ENCODE measurements at places on chromosomes 2 and 18. TPM values are rescaled to one million over a fixed set of nuclear protein-coding genes. Genes with fewer than 3 reads are reported as not detected.

- no peak overlapping the region for H3K27ac ChIP-seq
- H3K27me3 ChIP-seq, result no peaks in the 10 kb centered on the region
- H3K36me3 ChIP-seq, result no peaks in the 10 kb centered on the region
Measured at GRCh38 chr2:234136461-234136860, 86.0 kb downstream of the SPP2 start.

DNA sequence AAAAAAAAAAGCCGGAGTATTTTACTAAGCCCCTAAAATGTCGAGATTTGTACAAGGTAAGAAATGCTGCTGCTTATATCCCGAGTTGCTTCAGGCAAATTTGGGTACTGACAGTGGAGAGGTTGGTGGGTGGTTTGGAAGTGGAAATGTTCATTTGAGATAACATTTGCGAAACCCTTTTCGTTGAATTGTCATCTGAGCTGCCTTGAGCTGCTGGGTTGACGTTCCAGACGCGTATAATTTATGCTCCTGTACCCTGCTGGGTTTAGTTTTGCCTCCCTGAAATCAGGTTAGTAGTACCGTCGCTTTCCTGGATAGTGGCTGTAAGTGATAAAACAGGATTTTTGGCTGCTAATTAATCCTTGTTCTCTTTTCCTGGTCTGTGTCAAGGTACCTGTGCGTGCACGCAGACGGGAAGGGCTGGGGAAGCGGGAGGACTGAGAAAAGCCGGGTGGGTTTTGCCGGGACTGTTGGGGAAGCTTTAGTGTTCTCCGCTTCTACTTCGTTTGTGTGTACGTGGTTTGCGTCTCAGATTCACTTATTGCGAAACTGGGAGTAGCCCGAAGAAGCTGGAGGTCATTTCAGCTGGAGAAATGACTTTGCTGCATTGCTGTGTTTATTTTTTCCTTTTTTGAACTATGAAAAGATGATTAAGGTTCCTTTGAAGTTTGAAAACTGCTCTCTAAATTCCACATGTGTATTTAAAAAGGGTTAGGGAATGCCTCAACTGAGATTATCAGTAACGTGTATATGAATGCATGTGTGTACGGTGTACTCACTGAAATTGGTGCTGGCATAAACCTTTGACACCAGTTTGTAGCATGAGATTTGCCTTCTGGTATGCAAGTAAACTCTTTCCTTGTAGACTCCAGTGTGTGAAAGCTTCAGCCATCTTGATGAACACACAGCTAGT lies 709 bp downstream of the UGP2 start:
- peaks cover 4% of the 10 kb centered on the region for H3K4me1 ChIP-seq
- H3K27ac ChIP-seq, result peak overlapping the region; percentile 99
- no peaks in the 10 kb centered on the region for H3K27me3 ChIP-seq
- peak overlapping the region; percentile 93 for H3K4me3 ChIP-seq
- no peaks in the 10 kb centered on the region for H3K36me3 ChIP-seq

DNA sequence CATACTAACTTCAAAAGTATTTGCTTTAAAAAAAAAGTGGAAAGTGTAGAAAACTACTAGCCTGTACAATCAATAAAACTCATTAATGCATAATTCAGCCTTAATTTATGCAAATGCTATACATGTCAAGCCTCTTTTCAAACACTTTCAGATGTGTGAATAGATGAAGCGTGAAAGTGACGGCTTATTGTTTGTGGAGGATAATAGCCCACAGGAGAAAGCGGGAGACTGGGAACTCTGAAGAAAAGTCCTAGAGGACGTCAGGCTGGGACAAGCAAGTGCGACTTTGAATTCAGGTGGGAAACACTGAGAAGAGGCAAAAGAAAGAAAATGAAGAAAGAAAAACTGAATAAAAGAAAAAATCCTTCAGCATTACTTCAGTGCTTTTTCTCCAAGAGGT lies 108.5 kb downstream of the STK39 start:
- H3K36me3 ChIP-seq, result no peaks in the 10 kb centered on the region
- no peak for DNase-seq

GRCh38 chr18:40882468-40882867 lies 1072.6 kb upstream of the PIK3C3 start:
- no peaks in the 10 kb centered on the region for H3K36me3 ChIP-seq
- H3K27me3 ChIP-seq, result no peaks in the 10 kb centered on the region
- no peak overlapping the region for H3K4me3 ChIP-seq

GRCh38 chr18:75066936-75067335 lies 142.0 kb downstream of the PTGR3 start:
- H3K27me3 ChIP-seq, result no peaks in the 10 kb centered on the region
- no peak overlapping the region for H3K27ac ChIP-seq
- peaks cover 22% of the 10 kb centered on the region for H3K4me1 ChIP-seq

GKN1 gene
- not detected for polyA plus RNA-seq

DNA sequence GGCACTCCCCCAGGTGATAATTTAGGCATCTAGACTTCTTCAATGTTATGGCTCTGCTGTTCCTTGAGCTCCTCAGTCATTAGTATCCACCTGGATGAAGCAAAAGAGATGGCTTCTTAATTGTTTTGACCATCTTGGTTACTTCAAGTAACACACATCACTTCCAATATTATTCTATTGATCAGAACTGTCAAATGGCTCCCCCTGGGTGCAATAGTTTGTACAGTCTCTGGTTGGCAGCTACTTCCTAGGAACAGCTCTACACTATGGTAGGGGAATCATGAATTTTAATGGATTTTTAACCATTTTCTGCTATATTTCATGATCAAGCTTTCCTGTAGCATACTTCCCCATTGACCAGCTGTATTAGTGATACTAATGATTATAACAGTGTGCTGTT lies 157.0 kb downstream of the NYAP2 start:
- no peak overlapping the region for H3K27ac ChIP-seq
- H3K27me3 ChIP-seq, result no peaks in the 10 kb centered on the region
- no peaks in the 10 kb centered on the region for H3K36me3 ChIP-seq
- H3K4me1 ChIP-seq, result no peaks in the 10 kb centered on the region
- no peak for DNase-seq

DNA sequence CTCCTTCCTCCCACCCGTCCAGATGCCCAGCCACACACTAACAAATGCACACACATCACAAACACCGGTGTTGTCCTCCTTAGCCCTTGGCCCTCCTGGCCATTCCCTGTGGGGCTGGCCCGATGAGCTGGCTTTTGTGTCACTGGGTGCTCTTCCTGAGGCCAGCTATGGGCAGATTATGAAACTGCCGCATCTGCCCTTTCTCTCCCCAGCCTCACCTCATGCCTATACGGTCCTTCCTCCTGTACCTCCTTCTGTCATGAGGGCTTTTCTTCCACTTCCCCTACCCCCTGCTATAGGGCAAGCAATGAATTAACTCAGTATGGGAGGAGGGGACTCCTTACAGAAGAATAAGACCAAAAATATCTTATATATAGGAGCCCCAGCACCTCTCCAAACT lies 10.3 kb upstream of the INO80C start:
- H3K27ac ChIP-seq, result no peak overlapping the region
- no peaks in the 10 kb centered on the region for H3K4me1 ChIP-seq
- H3K4me3 ChIP-seq, result no peak overlapping the region
- no peak for DNase-seq
- H3K27me3 ChIP-seq, result no peaks in the 10 kb centered on the region

DNA sequence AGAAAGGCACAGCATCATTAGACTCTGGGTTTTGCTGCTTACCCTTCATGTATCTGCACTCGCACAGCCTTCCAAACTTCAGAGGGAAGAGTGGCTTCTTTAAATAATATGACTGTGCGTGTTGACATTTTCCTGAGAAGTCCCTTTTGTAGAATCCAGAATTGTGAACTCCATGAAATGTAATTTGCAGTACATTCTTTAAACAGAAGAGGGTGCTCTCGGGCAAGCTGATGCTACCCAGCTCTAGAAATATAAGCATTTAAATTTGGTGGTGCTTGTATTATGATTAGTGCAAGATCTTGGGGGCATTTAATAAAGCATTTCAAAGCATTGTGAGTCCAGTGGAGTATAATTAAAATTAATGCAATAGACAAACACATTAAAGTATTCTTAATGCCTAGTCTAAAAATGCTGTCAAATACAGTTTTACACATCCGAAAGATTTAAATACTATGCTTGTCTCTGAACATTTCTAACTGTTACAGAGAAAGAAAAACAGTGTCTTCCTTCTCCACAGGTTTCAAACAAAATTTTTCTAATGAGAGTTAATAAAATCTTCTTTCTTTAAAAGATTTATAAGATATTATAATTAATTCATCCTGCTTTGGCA lies 17.3 kb upstream of the GTF2A1L start:
- no peak overlapping the region for H3K4me3 ChIP-seq
- H3K4me1 ChIP-seq, result no peaks in the 10 kb centered on the region
- H3K27me3 ChIP-seq, result no peaks in the 10 kb centered on the region

Data from spinal cord (tissue), 10 donors.